Activated naive CD4-positive, alpha-beta T cell treated with anti-CD3 and anti-CD28 coated beads, Interleukin-2, amount 10 ng/mL, durations not matched to agents 5 hours and 36 hours (primary cell): ENCODE measurements at places on chromosomes 3 and 15. TPM values are rescaled to one million over a fixed set of nuclear protein-coding genes. Genes with fewer than 3 reads are reported as not detected.

Gene MYRIP
- total RNA-seq, result not detected

Gene LSAMP
- not detected for total RNA-seq

Gene ACTL6A
- total RNA-seq, result 65.3 TPM

Gene CASR
- not detected for total RNA-seq

Gene GUCA1C
- not detected for total RNA-seq

Gene RGMA
- total RNA-seq, result 0.23 TPM

Gene WWTR1
- 0.29 TPM for total RNA-seq
